Activated CD4-positive, alpha-beta T cell treated with anti-CD3 and anti-CD28 coated beads, Interleukin-2, amount 50 U/mL, for 4 hours (primary cell): ENCODE measurements at places on chromosomes 12 and 14.

DNA sequence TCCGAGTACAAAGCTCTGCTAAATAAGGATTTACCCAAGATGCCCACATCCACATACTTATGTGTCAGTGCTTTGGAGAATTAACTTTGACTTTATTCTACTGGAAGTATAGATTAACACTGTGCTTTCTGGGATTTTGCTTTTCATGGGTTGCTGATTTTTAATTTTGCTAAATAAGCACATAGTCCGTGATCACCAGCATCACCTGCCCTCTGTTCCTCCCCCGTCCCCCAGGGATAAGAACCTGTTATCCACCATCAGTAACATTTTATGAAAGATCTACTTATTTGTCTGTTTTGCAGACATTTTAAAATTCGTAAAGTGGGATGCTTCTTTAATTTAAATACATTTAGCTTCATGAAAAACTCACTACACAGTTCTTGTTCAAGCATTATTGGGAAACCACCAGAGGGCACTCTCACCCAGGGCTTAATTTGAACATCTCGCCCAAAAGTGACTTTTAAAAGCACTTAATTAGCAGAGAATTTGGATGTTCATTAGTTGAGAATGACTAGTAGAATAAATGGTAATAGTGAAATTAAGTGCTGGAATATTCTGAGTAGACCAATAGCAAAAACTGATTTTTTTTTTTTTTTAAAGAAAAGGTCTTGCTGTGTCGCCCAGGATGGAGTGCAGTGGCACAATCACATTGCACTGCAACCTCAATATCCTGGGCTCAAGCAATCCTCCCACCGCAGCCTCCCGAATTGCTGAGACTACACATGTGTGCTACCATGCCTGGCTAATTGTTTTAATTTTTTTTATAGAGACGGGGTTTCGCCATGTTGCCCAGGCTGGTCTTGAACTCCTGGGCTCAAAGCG lies 35.7 kb downstream of the MRPL42 start:
- peak; percentile 69 for DNase-seq

DNA sequence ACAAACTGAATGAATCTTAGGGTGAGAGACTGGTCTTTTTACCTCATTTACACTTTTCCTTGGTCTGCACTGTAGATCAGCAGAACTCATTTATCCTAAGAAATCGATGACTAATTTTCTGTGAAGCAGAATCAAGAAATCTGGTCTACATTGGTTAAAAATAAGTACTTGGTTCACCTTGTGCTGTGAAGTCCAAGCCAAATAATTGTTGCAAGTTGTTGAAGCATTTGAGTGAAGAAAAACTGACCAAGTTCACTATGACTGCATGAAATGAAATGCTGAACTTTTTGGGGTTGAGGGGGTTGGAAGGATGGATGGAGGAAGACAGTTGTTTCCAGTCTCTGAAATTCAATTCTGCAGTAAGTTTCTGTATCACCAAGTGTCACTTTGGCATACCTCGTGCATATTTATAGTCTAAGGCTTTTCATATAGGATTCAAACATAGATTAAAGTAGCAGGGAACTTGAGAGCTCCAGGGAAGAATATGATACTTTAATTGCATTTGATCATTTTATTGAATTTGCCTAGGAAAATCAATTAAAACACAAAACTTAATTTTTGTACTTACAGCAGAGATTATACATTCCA lies 75.0 kb downstream of the FAR2 start:
- DNase-seq: no peak

- no peak for DNase-seq
These were observed 23.8 kb downstream of the ST8SIA1 start for GRCh38 chr12:22310709-22311108.

- no peak for DNase-seq
These were observed 161.2 kb downstream of the TTC8 start for GRCh38 chr14:88985654-88986053.

DNA sequence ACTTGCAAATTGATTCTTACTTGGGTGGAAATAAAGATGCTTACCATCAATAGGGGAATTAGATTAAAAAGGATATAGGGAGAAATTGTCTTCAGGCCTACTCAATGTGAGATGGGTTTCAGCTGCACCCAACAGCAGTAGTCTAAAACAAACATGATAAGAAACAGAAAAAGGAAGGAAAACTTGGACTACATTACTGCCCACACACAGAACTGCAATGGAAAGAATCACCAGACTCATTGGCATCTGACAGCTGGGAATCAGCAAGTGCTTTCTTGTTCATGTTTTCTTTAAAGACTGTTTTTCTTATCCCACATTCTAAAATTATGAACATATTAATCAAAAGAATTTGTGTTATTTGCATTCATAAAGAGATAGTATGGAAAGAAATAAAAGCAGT lies 144.2 kb downstream of the LRIG3 start:
- no peak for DNase-seq

DNA sequence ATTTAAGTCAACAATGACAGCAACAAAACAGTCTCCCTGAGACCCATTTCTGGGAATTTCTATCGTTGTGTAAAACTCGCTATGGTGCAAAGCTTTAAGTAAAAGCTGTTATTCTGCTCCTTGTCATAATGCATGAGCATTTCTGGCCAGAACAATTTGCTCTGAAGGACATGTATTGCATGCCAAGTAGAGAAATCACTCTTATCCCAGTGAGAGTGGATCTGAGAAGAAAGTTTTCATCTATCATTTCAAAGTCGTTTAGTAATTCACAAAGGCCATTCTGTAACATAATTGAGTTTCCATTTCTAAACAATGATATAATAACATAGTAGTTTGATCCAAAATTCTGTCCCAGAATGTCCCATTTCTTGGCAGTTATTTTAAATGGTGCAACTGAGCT lies 86.6 kb downstream of the TBC1D30 start:
- no peak for DNase-seq

GRCh38 chr12:45688183-45688582 lies 41.3 kb upstream of the ARID2 start:
- DNase-seq: no peak

DNA sequence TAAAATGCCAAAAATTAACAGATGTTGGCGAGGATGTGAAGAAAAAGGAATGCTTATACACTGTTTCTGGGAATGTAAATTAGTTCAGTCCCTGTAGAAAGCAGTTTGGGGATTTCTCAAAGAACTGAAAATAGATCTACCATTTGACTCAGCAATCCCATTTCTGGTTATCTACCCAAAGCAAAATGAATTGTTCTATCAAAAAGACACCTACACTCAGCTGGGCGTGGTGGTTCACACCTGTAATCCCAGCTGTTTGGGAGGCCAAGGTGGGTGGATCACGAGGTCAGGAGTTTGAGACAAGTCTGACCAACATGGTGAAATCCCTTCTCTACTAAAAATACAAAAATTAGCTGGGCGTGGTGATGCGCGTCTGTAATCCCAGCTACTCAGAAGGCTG lies 279.3 kb upstream of the PDE3A start:
- DNase-seq: no peak

GRCh38 chr12:104566244-104566993 lies 109.7 kb downstream of the CHST11 start:
- peak; percentile 37 for DNase-seq

- DNase-seq: no peak
These were observed 179.6 kb downstream of the TBX5 start for GRCh38 chr12:114226241-114226928.

DNA sequence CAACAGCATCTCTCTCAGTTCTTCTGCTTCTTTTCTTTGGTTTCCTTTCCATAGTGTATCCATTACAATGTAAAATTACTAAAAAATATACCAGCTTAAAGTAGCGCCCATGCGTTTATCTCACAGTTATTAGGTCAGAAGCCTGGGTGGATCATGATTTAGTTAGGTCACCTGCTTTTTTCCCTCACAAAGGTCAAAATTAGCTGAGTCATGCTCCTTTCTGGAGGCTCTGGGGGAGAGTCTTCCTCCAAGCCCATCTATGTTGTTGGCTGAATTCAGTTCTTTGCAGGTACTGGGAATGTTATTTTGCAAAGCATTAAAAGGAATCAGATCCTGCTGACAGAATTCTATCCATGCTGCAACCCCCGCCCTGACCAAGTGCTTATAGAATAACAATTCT lies 101.6 kb upstream of the TMEM132C start:
- no peak for DNase-seq

DNA sequence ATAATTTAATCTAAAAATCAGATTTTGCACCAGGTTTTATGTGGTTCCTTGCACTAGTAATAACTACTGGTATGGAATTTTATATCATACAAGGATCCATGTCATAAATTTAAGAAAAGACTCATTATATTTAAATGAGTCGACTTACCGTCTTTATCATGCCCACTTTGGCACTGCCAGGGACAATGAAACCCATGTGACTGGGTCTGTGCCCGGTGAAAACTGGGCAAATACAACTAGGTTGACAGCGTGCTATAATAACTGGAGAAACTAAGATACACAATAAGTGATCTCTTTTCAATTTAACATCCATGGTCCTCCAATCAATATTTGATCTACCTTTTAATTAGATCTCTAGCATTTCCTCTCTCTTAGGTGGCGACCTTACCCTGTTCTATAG lies 64.5 kb downstream of the ACADS start:
- DNase-seq: no peak

DNA sequence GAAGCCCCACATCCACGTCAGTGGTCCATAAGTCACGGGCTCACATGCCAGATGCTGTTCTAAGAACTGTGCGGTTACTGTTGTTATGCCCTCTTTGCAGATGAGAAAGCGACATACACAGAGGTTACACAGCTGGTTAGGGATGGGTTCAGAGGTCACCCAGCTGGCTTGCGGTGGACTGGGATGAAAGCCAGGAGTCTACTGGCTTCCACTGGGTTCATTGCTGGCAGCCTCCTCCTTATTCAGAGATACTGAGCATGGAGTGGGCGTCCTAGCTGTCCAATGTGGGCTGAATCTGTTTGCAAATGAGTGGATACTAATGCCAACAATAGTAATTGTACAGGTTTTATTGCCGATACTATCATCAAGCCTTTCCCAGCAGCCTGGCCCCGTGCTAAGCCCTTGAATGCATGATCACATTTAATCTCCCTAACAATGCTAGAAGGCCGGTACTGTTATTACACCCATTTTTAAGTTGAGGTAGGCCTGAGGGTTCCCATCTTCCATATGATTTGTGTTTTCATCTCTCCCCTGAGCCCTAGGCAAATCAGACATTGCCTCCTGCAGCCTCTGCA lies 129.1 kb downstream of the PLXNC1 start:
- DNase-seq: no peak

DNA sequence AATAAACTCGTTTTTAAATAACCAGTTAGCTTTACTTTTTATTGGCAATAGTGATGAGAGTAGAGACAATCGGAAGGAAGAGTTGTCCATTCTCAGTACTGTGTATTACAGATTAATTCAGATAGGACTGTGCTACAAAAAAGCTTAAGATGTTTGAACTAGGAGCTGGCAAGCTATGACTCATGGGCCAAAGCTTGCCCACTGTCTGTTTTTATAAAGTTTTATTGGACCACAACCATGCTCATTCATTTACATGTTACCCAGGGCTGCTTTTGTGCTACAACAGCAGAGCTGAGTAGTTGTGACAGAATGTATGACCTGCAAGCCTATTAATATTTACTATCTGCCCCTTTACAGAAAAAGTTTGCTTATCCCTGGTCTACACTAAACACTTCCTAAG lies 19.4 kb downstream of the GNS start:
- DNase-seq: no peak

DNA sequence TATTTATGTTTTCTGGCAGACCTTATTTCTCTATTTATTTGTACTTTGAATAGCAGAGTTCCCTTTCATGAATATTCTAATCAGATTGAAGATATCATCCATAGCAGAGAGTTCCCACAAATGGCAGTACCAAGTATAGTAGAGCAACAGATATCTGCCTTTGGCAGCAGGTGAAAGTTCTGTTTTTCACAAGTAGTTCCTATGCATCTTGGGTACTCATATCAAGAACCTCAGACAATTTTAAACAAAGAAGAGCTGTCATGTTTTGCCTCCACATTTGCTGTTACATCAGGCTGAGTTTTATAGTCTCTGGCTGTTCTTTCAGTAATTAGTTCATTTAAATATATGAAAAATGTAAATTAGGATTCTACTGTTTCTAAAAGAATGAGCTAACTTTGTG lies 252.0 kb downstream of the KCNC2 start:
- DNase-seq: no peak

- DNase-seq: no peak
These were observed 6.2 kb downstream of the LRCOL1 start for GRCh38 chr12:132604151-132604618.

DNA sequence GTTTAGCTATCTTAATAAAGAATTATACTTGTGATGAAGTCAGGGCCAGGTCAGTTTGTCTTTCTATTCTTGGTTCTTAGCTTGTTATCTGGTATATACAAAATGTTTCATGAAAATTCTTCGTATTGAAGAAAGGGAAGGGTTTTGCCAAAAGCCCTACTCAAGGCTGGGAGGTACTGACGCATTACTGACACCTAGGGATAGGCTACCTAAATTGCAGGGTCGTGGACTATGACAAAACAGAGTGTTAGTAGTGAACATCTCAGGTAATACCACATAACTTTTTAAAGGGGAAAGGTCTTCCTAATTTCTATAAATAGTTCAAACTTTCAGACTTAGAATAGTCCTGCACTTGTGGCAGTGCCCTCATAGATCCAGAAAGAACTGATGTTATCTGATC lies 246.3 kb downstream of the RGS6 start:
- DNase-seq: no peak

DNA sequence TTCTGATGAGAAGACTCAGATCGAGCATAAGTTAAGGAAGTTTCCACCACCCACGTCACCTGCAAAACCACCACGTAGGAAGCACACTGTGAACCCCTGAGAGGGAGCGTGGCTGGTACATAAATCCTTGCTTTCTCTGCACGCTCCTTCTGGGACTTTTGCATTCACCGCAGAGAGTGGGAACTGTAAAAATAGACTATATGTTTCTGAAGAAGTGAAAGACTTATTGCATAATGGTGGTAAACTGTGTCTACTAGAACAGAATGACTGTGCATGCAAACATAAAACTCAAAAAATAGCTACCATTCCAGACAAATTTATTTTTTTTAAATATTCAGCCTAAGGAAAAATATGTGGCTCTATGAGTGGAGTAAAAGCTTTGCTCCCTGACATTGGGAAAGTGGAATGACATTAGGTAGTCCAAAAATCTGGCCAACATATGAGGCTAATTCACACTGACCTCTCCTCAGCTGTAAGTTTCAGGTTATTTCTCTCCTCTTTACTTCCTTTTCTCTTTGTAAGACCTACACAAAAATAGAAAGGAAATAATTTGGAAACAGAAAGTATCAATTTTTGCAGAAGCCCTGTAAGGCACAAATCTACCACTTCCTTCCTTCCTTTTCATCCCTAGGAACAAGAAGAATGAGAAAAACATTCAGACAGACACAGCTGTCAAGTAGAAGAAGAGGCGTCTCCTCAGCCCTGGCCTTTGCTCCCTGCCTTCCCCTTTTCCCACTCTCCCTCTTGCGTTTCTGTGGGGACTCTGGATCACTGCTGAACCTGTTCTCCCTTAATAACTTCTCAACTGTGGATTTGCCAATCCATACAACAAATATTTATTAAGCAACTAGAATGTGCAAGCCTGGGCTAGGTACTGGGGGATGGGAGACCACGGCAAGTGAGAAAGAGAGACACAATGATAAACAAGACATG lies 264.3 kb upstream of the FOXN3 start:
- peak; percentile 48 for DNase-seq

- DNase-seq: no peak
These were observed 13.9 kb upstream of the UBC start for GRCh38 chr12:124928095-124928911.

GRCh38 chr12:99647453-99647852 lies at the start of gene GARIN6:
Gene GARIN6 (plus strand): TSS chr12:99647753. CDS start chr12:99648175, 422 bp downstream.
- no peak for DNase-seq
